ENCODE measurements at places on chromosomes 3 and 15. TPM values are rescaled to one million over a fixed set of nuclear protein-coding genes. Genes with fewer than 3 reads are reported as not detected.

- H3K4me1 ChIP-seq: peaks cover 26% of the 10 kb centered on the region
- H3K27me3 ChIP-seq: no peaks in the 10 kb centered on the region
- DNase-seq: no peak
- H3K27ac ChIP-seq: peak overlapping the region; percentile 85
- no peaks in the 10 kb centered on the region for H3K36me3 ChIP-seq
Observed at GRCh38 chr15:63553388-63553791, 43.8 kb upstream of the FBXL22 start.

DNA sequence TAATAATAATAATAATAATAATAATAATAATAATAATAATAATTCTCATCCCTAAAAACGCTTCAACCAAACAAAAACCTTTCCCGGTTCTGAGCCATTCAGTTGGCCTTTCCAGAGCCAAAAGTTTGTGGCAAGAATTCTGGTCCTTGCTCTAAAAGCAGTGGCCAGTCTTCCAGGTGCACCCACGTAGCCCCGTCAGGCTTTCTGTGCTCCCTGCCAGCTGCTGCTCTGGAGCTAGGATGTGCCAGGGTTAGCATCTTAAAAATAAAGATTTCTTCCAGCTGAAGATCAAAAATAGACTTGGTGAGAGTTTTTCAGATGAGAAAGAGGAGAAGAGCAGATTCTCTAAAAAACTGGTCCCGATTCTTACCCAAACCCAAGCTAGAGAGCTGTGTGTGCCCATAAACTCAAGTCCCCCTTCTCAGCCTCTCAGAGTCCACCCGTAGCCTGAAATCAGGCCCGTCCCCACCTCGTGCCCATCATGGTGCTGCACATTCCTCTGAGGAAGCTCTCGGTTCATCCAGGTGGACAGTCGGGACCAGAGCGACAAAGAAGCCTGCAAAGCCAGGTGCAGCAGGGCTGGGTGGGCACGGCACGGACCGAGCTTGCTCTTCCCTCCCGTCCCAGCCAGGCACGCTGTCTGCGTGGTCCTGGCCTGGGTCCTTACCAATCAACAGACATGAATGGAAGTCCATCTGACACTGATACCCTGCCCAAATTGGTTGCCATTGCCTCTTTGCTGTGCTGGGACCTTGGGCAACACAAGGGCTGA is 155.6 kb downstream of the LRRC28 start:
- no peak overlapping the region for H3K27ac ChIP-seq
- no peaks in the 10 kb centered on the region for H3K36me3 ChIP-seq
- peak; percentile 65 for DNase-seq
- H3K27me3 ChIP-seq: no peaks in the 10 kb centered on the region
- no peak overlapping the region for H3K4me3 ChIP-seq

GRCh38 chr3:66483409-66483906 is 17.4 kb downstream of the LRIG1 start:
- peak overlapping the region; percentile 53 for H3K27ac ChIP-seq
- no peaks in the 10 kb centered on the region for H3K36me3 ChIP-seq
- H3K27me3 ChIP-seq: no peaks in the 10 kb centered on the region
- peaks cover 38% of the 10 kb centered on the region for H3K4me1 ChIP-seq

DNA sequence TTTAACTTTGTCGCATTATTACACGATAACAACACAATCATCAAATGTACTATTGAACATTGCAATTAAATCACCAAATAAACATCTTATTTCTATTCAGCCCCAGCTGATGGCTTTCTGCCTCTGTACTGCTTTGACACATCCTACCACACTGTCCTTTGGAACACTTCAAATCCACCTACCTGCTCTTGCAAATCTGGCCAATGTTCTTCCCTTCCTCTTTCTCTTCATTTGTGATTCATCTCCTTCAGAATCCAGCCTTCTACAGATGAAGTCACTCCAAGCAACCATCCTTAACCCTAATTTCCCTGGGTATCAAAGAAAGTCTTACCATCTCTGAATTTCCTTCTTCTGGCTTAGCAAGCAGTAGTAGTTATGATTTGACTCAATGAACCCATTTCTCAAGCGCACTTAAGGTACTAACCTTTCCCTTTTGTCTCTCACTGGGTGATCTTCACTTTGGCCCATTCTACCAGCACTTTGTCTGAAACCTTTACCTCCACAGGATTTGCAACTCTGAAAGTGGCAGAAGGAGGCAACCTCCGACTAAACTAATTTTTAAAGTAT is 502.9 kb downstream of the FOXP1 start:
- no peaks in the 10 kb centered on the region for H3K27me3 ChIP-seq
- no peak overlapping the region for H3K4me3 ChIP-seq
- H3K36me3 ChIP-seq: no peaks in the 10 kb centered on the region
- H3K27ac ChIP-seq: no peak overlapping the region
- H3K4me1 ChIP-seq: peaks cover 16% of the 10 kb centered on the region

DNA sequence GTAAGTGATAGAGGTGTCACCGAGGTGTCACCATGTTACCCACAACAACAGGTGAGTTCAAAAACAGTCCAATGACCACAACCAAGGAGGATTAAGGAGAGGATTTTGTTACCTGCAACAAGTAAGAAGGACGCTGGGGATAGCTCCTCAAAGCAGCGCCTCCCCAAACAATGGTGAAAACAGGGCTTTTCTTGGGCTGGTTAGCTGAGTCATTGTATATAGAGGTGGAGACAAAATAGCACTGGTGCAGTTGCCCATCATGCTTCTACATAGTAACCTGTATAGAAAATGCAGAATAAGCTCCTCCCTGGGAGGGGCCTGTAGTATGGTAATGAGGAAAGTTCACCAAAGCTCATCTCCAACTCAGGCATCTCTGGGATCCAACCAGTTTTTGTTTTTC is 116.9 kb upstream of the EIF1B start:
- H3K27ac ChIP-seq: no peak overlapping the region
- no peak overlapping the region for H3K4me3 ChIP-seq
- DNase-seq: no peak
- no peaks in the 10 kb centered on the region for H3K36me3 ChIP-seq

DNA sequence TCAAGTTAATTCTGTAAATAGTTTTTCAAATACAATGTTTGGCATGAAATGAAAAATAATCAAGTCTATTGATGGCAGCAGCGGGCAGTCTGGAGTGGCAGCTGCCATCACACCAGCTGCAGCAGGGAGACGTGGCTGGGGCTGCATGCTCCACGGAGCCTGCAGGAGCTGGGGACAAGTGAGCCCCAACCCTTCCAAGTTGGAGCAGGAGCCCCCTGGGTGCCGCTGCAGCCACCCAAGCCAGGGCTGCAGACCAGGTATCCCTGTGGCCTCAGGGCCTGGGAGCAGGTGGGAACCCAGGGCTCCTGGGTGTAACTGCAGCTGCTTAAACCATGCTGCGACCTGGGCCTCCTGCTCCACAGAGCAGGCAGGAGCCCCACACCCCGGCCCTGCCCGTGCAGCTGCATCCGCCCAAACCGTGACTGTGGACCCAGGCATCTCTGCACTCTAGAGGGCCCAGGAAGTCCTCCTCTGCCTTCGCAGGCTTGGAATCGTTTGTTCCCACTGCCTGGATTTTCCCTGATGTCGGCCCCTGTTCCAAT is 257.4 kb downstream of the PLOD2 start:
- DNase-seq: no peak
- H3K27ac ChIP-seq: no peak overlapping the region
- no peaks in the 10 kb centered on the region for H3K36me3 ChIP-seq
- H3K4me1 ChIP-seq: no peaks in the 10 kb centered on the region

The FOXL2NB gene
- 0.06 TPM for polyA plus RNA-seq

The SLC24A5 gene
- polyA plus RNA-seq: 0.47 TPM

The FSTL1 gene
- polyA plus RNA-seq: 502 TPM

- no peak for DNase-seq
- H3K27ac ChIP-seq: no peak overlapping the region
- H3K27me3 ChIP-seq: no peaks in the 10 kb centered on the region
- no peak overlapping the region for H3K4me3 ChIP-seq
- H3K36me3 ChIP-seq: no peaks in the 10 kb centered on the region
- H3K4me1 ChIP-seq: no peaks in the 10 kb centered on the region
Observed at GRCh38 chr3:147960786-147961185, 551.6 kb downstream of the ZIC1 start.

- H3K4me1 ChIP-seq: no peaks in the 10 kb centered on the region
- no peak for DNase-seq
- H3K4me3 ChIP-seq: no peak overlapping the region
- no peaks in the 10 kb centered on the region for H3K27me3 ChIP-seq
- no peaks in the 10 kb centered on the region for H3K36me3 ChIP-seq
Observed at GRCh38 chr3:78742491-78742890, 1025.3 kb downstream of the ROBO1 start.

DNA sequence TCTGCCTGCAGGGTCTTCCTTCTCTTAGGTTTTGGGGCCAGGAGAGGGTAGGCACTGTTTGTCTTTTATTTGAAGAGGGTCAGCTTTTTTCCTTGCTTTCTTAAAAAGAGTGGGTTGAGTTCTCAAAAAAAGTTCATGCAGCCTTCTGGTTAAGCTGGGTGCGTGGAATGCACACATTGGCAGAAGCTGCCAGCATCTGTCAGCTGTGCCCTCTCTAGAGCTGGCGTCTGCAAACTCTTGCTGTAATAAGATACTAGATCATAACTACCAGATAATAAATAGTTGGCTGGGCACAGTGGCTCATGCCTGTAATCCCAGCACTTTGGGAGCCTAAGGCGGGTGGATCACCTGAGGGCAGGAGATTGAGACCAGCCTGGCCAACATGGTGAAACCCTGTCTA is 373.4 kb downstream of the OCA2 start:
- H3K27me3 ChIP-seq: no peaks in the 10 kb centered on the region
- H3K4me3 ChIP-seq: no peak overlapping the region
- DNase-seq: no peak
- H3K4me1 ChIP-seq: no peaks in the 10 kb centered on the region

- H3K27me3 ChIP-seq: no peaks in the 10 kb centered on the region
- H3K27ac ChIP-seq: no peak overlapping the region
- no peaks in the 10 kb centered on the region for H3K4me1 ChIP-seq
- DNase-seq: no peak
Observed at GRCh38 chr3:40055361-40055760, 246.0 kb downstream of the MYRIP start.

GRCh38 chr3:43062040-43062563 is 43.8 kb downstream of the POMGNT2 start:
- H3K4me1 ChIP-seq: no peaks in the 10 kb centered on the region
- no peaks in the 10 kb centered on the region for H3K36me3 ChIP-seq
- DNase-seq: no peak
- H3K27ac ChIP-seq: no peak overlapping the region
- no peaks in the 10 kb centered on the region for H3K27me3 ChIP-seq

The NPHP3 gene
- 88.5 TPM for polyA plus RNA-seq

The PGBD4 gene
- 2.4 TPM for polyA plus RNA-seq

The TEX55 gene
- polyA plus RNA-seq: not detected

DNA sequence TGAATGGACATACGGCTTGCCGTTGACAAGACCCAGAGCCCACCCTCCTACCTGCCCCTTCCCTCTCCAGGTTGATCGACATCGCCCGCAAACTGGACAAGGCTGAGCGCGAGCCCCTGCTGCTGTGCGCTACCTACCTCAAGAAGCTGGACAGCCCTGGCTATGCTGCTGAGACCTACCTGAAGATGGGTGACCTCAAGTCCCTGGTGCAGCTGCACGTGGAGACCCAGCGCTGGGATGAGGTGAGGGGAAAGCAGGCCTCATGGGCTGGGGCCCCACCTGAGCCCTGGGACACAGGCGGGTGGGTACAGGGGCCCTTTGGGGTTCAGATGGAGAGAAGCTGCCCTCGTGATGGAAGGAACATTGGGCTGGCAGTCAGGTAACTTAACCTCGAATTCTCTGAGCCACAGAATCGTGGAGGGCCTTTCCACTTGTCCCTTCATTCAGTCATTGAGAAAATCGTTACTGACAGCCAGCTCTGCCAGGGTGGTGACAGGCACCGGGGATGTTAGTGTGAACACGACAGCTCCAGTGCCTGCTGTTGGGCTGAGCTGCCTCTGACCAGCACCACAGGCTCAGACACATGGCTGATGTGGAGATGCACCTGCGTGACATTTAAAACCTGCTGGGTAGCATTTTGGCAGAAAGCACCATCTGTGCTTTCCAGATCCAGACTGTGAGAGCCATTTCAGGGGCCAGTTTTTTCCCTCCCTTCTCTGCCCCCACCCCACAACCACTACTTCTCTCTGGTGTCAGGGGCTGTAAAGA is 25.6 kb upstream of the RHO start:
- H3K4me1 ChIP-seq: peaks cover 4% of the 10 kb centered on the region
- H3K36me3 ChIP-seq: peaks cover 64% of the 10 kb centered on the region
- H3K27ac ChIP-seq: no peak overlapping the region
- H3K4me3 ChIP-seq: no peak overlapping the region
- H3K27me3 ChIP-seq: no peaks in the 10 kb centered on the region

The ALDH1A2 gene
- polyA plus RNA-seq: 55.1 TPM

GRCh38 chr3:113834983-113835382 is 3.6 kb upstream of the GRAMD1C start:
- H3K27me3 ChIP-seq: no peaks in the 10 kb centered on the region
- no peaks in the 10 kb centered on the region for H3K36me3 ChIP-seq
- H3K4me3 ChIP-seq: no peak overlapping the region
- no peak overlapping the region for H3K27ac ChIP-seq
- DNase-seq: no peak

The ADAMTS7 gene
- 37.7 TPM for polyA plus RNA-seq

The IMPDH2 gene
- polyA plus RNA-seq: 309 TPM

The CNTN3 gene
- 39.8 TPM for polyA plus RNA-seq

- DNase-seq: no peak
- no peak overlapping the region for H3K27ac ChIP-seq
- H3K4me1 ChIP-seq: no peaks in the 10 kb centered on the region
- H3K4me3 ChIP-seq: no peak overlapping the region
- no peaks in the 10 kb centered on the region for H3K36me3 ChIP-seq
Observed at GRCh38 chr3:18557216-18557615, 132.1 kb upstream of the SATB1 start.

DNA sequence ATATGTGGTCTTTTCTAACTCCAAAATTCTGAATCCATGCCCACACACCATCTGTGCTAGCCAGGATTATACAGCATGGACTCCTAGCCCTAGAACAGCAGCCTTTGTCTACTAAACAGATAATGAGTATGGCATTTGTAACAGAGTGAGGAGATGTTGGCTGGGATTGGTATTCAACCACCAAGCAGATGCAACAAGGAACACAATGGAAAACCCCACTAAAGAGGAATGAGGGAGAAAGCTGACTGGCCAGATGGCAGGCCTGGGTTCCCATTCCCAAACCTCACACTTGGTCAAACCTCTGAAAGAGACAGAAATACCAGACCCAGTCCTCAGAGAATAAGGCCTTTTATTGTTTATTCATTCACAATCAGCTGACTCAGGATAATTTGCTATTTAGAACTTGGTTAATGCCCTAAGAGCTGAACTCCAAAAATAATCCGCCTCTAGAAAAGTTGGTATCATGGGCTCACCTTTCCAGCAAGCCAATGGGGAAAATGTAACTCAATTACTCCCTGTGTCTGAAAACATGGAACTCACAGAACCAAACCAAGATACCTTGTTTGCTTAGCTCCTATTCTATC is 145.6 kb downstream of the LRRC3B start:
- H3K4me3 ChIP-seq: no peak overlapping the region
- no peaks in the 10 kb centered on the region for H3K36me3 ChIP-seq
- H3K27ac ChIP-seq: no peak overlapping the region
- no peak for DNase-seq

- H3K36me3 ChIP-seq: no peaks in the 10 kb centered on the region
- no peak for DNase-seq
- peaks cover 25% of the 10 kb centered on the region for H3K4me1 ChIP-seq
- no peak overlapping the region for H3K4me3 ChIP-seq
- no peaks in the 10 kb centered on the region for H3K27me3 ChIP-seq
Observed at GRCh38 chr15:67049351-67050044, 15.9 kb upstream of the SMAD3 start.

The GABRB3 gene
- polyA plus RNA-seq: 2.2 TPM

The CMTM8 gene
- polyA plus RNA-seq: 13.9 TPM

The LCTL gene
- 0.56 TPM for polyA plus RNA-seq
